ENCODE measurements at places on chromosomes 7 and 10. TPM values are rescaled to one million over a fixed set of nuclear protein-coding genes. Genes with fewer than 3 reads are reported as not detected.

GRCh38 chr10:80502621-80503583, 34.8 kb upstream of the SH2D4B start:
- H3K27ac ChIP-seq = no peak overlapping the region
- no peaks in the 10 kb centered on the region for H3K27me3 ChIP-seq
- peaks cover 23% of the 10 kb centered on the region for H3K4me1 ChIP-seq
- no peak for DNase-seq
- H3K36me3 ChIP-seq = no peaks in the 10 kb centered on the region
- H3K4me3 ChIP-seq = no peak overlapping the region

GRCh38 chr7:153401795-153402720, 642.5 kb downstream of the ACTR3B start:
- no peaks in the 10 kb centered on the region for H3K4me1 ChIP-seq
- H3K36me3 ChIP-seq = no peaks in the 10 kb centered on the region
- no peak overlapping the region for H3K4me3 ChIP-seq
- H3K27me3 ChIP-seq = no peaks in the 10 kb centered on the region

GRCh38 chr10:95388539-95388938, 97.7 kb upstream of the PDLIM1 start:
- no peaks in the 10 kb centered on the region for H3K4me1 ChIP-seq
- no peak for DNase-seq
- H3K4me3 ChIP-seq = no peak overlapping the region
- H3K27me3 ChIP-seq = no peaks in the 10 kb centered on the region
- H3K27ac ChIP-seq = no peak overlapping the region

DNA sequence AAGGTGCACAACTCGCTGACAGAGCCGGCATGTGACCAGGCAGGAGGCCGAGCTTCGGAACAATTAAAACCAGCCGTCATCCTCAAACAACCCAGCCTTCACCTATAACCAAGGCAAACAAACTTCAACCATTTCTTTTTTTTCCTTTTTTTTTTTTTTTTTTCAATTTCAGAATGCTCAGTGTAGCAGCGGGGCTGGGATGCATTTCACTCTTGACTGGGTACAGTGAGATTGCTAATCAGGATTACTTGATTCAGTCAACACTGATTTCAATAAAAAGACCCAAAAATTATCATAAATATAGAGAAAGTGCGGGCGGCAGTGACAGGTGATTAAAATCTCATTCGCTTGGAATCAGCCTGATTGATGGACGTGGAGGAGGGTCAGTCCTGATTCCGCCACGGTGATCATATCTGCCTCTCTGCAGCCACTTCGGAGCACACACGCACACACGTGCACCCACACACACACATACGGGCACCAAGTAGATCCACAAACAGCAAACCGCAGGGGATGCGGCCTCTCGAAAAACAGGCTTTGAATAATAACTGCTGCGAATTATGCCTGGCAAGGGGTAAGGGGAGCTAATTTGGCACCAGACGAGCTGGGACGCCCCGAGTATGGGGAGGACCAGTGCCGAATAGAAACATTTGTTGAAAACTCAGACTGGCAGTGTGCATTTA, 31.2 kb downstream of the EBF3 start:
- H3K4me1 ChIP-seq = no peaks in the 10 kb centered on the region
- H3K27me3 ChIP-seq = no peaks in the 10 kb centered on the region
- no peak overlapping the region for H3K4me3 ChIP-seq
- no peak for DNase-seq

GRCh38 chr7:46744957-46745706, 824.1 kb upstream of the IGFBP3 start:
- no peak overlapping the region for H3K27ac ChIP-seq
- no peaks in the 10 kb centered on the region for H3K4me1 ChIP-seq
- H3K4me3 ChIP-seq = no peak overlapping the region
- no peaks in the 10 kb centered on the region for H3K27me3 ChIP-seq
- H3K36me3 ChIP-seq = no peaks in the 10 kb centered on the region
- DNase-seq = no peak

GRCh38 chr10:126704649-126705048, 34.2 kb upstream of the C10orf90 start:
- no peak for DNase-seq
- H3K36me3 ChIP-seq = no peaks in the 10 kb centered on the region
- no peak overlapping the region for H3K4me3 ChIP-seq
- peaks cover 7% of the 10 kb centered on the region for H3K4me1 ChIP-seq
- no peak overlapping the region for H3K27ac ChIP-seq

DNA sequence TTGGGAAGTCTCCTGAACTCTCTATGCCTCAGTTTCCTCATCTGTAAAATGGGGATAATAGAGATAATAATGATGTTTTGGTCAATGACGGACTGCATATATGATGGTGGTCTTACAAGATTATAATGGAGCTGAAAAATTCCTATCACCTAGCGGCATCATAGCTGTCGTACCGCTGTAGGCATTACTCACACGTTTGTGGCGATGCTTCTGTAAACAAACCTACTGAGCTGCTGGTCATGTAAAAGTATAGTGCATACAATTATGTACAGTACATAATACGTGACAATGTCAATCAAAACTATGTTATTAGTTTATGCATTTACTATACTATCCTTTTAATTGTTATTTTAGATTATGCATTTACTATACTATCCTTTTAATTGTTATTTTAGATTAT, 339.1 kb upstream of the NPVF start:
- H3K4me1 ChIP-seq = peaks cover 2% of the 10 kb centered on the region
- H3K27ac ChIP-seq = no peak overlapping the region
- no peaks in the 10 kb centered on the region for H3K36me3 ChIP-seq
- H3K4me3 ChIP-seq = no peak overlapping the region

DNA sequence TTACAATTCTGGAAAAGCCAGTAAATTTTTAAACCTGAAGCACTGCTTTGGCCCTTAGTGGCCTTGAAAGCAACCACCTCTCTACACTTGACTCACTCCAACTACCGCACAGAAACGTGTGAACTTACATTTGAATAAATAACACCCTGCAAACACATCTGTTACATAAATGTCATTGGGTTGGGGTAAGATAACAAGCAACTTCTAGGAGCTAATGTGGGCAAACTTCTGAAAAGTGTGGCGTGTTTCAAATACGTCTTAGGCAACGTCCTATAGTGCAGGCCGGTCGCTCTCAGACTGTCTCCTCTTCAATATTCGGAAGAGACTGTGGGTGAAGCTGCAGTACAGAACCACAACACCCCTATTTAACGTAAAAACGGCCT, 474 bp downstream of the ORC5 start:
- H3K27me3 ChIP-seq = no peaks in the 10 kb centered on the region
- peak overlapping the region; percentile 87 for H3K4me3 ChIP-seq
- H3K4me1 ChIP-seq = peaks cover 14% of the 10 kb centered on the region
- peak overlapping the region; percentile 69 for H3K27ac ChIP-seq

DNA sequence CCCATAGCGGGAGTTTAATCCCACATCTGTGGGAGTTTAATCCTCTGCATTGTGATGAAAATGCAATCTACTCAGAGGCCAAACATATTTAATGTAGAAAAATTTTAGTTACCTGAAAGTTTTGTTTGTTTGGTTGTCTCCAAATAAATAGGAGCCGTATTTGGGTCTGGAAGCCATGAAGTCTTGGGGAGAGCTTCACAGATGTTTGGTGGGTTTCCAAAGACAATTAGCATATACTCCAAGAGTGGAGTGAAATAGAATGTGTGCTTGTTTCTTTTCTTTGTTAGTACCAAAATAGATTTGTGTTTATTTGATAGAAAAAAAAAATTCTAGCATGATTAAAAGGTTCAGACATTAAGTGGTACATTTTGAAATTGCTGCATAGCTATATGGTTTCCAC, 50.9 kb downstream of the ANK3 start:
- no peak overlapping the region for H3K27ac ChIP-seq
- no peaks in the 10 kb centered on the region for H3K4me1 ChIP-seq
- DNase-seq = no peak
- no peaks in the 10 kb centered on the region for H3K36me3 ChIP-seq

DNA sequence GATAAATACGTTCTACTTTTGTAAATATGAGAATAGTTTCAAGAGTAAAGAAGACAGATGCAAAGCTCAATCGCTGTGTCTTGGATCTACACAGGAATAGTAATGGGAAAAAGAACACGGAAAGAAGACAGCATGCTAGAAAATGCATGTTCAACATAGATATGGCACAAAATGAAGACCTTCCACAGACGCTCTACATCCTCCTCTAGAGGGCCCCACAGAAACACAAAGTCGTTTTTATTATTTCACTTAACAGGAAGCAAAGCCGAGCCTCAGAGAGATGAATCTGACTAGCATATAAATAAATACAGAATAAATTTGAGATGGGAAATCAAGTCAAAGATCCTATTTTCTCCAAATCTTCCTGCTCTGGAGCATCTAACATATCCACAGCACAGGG, 292.6 kb downstream of the PARD3 start:
- H3K4me3 ChIP-seq = no peak overlapping the region
- H3K36me3 ChIP-seq = no peaks in the 10 kb centered on the region
- DNase-seq = no peak
- H3K4me1 ChIP-seq = peaks cover 19% of the 10 kb centered on the region
- no peaks in the 10 kb centered on the region for H3K27me3 ChIP-seq

- no peaks in the 10 kb centered on the region for H3K36me3 ChIP-seq
- no peaks in the 10 kb centered on the region for H3K27me3 ChIP-seq
- no peaks in the 10 kb centered on the region for H3K4me1 ChIP-seq
- H3K4me3 ChIP-seq = no peak overlapping the region
- H3K27ac ChIP-seq = no peak overlapping the region
Measured at GRCh38 chr7:94433224-94433623, 38.5 kb downstream of the COL1A2 start.

GRCh38 chr10:79038841-79039201, 29.9 kb upstream of the ZMIZ1 start:
- no peaks in the 10 kb centered on the region for H3K36me3 ChIP-seq
- H3K4me1 ChIP-seq = peaks cover 9% of the 10 kb centered on the region
- H3K27ac ChIP-seq = no peak overlapping the region
- DNase-seq = peak; percentile 69
- no peak overlapping the region for H3K4me3 ChIP-seq

OR2A1 gene
- not detected for total RNA-seq

MAP3K8 gene
- total RNA-seq = 1.2 TPM

EXOSC1 gene
- 46.9 TPM for total RNA-seq
